Activated T-helper 2 cell treated with anti-CD3 and anti-CD28 coated beads, Interferon-gamma antibody, Interleukin-2, Interleukin-4, amounts not matched to agents 10 μg/mL and 5 μg/mL and 100 μg/mL, durations not matched to agents 14 hours and 24 hours and 36 hours (primary cell): ENCODE measurements at places on chromosomes 1 and 21.

DNA sequence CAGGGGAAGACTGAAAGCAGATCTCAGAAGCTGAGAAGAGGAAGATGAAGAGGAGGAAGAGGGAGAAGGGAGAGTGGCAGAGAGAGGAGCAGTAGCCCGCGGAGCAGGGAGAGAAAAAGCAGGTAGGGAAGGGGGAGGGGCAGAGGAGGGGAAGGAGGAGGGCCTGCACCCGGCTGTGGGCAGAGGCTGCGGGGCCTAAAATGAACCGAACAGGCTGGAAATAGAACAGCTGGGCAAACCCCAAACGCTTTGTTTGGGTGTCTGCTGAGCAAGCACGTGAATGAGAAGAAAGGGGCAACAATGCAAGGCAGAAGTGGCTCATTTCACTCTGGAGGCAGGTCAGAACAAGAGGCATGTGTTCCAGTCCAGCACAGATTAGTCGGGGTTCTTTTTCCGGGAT is 33.5 kb downstream of the KCNC4 start:
- DNase-seq: no peak

- DNase-seq: no peak
These were observed 181.9 kb downstream of the ZSCAN20 start for GRCh38 chr1:33654267-33654834.

GRCh38 chr1:74038042-74038441 is 159.9 kb downstream of the LRRIQ3 start:
- DNase-seq: no peak

DNA sequence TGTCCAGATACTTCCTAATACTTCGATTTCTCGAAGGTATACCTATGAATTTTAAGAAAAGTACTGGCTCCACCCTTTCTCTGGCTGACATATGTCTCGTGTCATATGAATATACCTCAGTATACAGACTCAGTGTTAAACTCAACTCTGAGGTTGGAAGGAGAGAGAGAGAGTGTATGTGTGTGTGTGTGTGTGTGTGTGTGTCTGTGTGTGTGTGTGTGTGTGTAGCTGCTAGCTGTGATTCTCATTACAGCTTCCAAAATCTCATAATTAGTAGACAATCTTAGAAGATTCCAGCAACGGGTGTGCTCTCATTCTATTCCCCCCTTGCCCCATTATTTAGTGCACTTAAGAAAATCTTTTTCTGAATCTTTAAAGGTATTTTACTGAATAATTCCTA is 380.3 kb upstream of the B3GALT2 start:
- no peak for DNase-seq

GRCh38 chr1:228839656-228840055 is 104.4 kb downstream of the RHOU start:
- no peak for DNase-seq

DNA sequence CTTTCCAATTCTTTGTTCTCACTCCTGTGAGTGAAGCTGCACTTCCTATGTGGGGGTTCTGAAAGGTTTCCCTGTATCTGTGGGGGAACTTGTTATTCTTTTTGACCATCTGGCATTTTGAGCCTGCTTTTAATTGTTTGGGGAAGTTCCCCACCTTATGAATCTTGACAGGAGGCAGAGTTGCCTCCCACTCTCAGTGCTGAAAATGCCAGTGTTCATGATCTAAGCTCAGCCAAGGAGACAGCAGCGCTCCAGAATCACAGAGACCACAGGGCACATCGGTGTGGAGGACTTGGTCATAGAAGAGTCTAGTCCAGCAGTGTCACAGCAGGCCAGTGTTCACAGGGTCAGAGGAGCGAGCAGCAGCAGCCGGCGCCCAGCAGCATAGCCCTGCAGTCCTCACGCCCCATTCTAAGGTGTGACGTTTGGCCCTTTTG is 63.8 kb upstream of the PRDX6 start:
- DNase-seq: no peak

DNA sequence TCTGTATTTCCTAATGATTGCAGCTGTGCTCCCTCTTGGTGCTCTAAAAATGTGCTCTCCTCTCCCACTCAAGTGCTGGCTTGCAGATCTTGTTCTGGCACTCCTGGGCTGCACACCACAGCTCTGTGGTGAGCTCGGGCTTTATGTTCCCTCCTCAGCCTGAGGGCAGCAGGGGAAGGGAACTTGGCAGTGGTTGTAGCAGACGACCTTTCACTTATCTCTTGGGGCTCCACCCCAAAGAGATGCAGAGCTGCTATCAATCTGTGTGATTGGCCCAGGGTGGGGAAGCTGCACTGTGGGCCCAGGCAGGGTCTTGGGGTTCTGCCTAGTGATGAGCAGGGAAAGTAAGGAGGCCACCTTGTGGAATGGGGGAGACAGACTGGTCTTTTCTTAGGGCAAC is 143.5 kb upstream of the GORAB start:
- no peak for DNase-seq

- DNase-seq: no peak
These were observed 166.1 kb downstream of the RERE start for GRCh38 chr1:8651236-8651890.

DNA sequence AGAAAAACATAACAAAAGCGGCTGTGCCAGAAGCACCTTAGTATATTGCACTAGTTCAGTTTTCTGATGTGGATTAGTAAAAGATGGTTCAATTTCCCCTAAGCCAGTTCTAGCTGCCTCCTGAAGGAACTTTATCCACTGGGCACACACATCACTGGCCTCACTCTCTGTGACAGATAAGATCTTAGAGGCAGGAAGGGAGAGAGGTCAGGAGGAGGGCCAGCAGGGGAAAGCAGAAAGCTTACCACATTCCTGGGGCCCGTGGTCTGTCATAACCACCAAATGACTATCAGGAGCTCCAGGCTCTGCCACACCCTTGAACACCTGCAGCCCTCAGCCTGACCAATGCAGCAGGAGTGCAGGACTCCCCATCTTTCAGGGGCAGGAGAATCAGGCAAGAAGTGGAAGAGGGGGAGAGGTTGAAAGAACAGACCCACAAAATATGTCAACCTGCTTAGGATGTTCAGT is 37.8 kb downstream of the LRRC71 start:
- no peak for DNase-seq

- DNase-seq: no peak
These were observed 11.0 kb downstream of the CNTN2 start for GRCh38 chr1:205054013-205054412.

- no peak for DNase-seq
These were observed 37.1 kb downstream of the ATF6 start for GRCh38 chr1:161803181-161803580.

- DNase-seq: no peak
These were observed 122.2 kb downstream of the NAV1 start for GRCh38 chr1:201660931-201661822.

- no peak for DNase-seq
These were observed 80.5 kb downstream of the PDE9A start for GRCh38 chr21:42733874-42734273.

DNA sequence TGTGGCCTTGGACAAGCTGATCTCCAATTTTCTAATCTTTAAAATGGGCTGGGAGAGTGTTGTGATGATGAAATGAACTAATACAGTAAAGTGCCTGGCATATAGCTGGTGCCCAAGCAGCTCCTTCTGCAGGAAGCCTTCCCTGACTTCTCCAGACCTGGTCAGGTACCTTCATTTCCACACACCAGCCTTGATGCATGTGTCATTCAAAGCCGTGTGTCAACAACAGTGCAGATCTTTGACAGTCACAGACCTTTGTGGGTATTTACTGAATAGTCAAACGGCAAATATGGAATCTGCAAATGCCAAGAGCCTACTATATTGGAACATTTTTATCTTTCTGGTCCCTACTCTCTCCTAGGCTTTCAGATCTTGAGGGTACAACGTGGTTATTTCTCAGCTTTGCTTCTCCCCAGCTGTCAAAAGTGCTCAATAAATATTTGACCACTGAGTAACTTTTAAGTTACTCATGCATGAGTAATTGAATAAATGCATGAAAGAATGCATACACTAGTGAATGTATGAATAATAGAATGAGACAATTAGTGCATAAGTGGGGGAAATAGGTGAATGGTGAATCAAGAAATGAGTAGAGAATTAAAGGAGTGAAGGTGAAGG is 75.4 kb downstream of the MDM4 start:
- DNase-seq: no peak

GRCh38 chr1:192485692-192486436 is 89.7 kb upstream of the RGS1 start:
- no peak for DNase-seq

- no peak for DNase-seq
These were observed 12.5 kb downstream of the DMAP1 start for GRCh38 chr1:44225761-44226160.

DNA sequence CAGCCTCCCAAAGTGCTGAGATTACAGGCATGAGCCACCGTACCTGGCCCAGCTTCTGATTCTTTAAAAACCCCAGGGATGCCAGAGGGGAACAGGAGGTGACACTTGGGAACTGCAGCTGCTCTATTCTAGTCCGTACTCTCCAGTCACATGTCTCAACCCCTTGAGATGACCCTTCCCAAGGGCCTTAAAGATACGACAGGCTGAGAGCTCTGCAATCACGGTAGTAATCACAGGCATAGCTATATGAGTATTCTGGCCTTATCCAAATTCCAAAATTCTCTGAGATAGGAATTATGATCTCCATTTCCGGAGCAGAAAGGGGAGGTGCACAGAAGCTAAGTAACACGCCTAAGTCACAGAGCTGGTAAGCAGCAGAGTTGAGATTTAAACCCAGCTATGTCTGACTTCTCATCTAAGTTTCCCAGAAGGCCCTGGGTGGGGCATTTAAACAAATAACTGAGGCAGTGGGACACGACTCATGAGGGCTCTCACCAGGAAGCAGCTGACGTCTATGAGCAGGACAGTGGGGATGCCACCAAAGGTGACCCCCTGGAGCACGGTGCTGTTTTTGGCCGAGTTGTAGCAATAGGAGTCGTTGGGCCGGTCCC is 5.2 kb downstream of the TMEM63A start:
- no peak for DNase-seq

DNA sequence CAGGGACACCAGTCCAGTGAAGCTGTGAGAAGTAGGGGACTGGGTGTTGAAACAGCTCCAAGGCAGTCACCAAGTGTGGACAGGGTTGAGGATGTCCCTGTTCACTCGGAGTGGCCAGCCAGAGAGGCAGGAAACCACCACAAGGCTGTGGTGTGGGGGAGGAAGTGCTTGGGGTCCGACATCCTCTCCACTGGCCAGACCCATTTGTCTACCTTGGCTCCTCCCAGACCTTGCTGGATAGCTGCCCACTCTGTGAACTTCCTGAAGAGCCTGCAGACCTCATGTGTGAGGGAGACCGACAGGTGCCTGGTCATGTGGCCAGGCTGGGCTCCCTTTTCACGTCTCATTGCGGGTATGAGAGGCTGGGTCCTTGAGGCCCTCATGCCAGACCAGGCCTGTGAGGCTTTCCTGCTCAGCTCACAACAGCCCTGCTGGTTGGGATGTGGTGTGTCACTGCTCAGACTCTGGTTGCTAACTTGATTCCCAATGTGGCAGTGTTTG is 21.8 kb downstream of the CYP4B1 start:
- DNase-seq: no peak

DNA sequence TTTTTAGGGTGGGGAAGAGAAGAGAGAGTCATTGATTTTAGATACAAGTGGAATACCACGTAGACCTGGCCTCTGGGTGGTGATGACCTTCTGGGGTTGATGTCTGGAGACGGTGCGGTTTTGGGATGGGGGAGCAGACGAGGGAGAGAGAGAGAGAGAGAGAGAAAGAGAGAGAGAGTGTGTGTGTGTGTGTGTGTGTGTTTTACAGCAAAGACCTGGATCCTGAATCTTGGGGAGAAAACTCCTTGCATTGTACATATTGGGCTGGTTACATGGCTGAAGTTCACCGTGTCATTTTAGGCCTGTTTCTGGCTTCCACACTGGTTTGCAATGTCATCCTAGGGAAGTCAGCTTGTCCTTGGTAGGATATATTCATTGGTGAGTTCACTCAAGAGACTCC is 89.0 kb downstream of the GALNT2 start:
- no peak for DNase-seq

GRCh38 chr1:174023440-174023839 is 1.3 kb upstream of the RC3H1 start:
- DNase-seq: no peak

DNA sequence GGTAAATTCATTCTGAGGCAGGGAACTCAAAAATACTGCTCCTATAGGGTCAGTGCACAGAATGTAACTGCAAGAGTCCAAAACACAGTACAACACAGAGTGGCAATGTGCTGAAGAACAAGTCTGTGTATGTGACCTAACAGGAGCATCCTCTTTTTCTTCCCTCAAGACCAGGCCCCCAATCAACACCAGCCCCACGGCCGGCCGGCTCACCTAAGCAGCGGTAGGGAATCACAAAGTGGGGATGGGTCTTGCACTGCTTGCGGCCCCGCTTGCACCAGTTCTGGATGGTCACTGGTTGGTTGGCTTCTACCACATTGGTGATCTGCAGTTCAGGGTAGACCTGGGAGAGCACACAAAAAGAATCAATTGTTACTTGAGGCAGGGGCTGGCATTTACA is 80.8 kb downstream of the APP start:
- DNase-seq: no peak

GRCh38 chr1:197838836-197839235 is 63.6 kb upstream of the DENND1B start:
- DNase-seq: no peak

DNA sequence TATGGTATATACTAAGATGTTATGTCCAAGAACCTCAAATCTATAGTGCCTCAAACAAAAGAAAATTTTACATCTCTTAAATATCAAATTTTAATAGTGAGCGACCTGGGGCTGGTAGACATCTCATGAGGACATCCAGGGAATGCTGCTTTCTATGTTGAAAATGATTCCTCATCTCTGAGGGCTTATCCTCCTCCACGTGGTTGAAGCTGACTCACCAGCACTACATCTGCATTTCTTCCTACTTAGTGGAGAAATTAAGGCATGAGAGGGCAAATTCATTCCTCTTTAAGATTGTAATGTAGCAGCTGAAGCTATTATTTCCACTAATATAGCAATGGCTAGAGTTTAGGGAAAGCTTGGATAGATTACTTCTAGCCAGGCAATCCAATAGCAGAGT is 529.5 kb downstream of the COL11A1 start:
- DNase-seq: no peak

DNA sequence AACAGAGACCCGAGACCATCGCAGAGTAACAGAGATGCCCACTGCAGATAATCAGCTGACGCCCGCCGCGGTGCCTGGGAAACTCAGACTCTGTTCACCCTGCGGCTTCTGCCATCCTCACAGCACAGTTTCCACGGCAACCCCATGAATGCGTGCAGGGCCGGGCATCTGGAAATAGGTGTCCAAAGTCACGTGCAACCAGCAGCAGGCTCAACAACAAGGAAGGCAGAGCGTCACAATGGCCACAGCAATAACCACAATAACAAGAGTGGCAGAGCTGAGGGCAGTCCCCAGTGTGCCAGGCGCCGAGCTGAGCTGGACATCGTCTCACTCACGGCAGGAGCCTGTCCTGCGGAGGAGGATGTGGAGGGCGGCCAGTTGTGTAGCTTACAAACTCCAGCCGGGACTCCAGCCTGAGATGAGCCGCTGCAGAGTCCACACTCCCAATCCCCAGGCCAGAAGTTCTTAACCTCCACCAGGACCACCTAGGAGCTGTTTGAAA is 102.0 kb downstream of the CRYAA start:
- DNase-seq: no peak

- no peak for DNase-seq
These were observed 393.0 kb upstream of the PLXNA2 start for GRCh38 chr1:208637181-208637580.

GRCh38 chr1:241331328-241332036 is 25.5 kb downstream of the RGS7 start:
- DNase-seq: no peak

- DNase-seq: no peak
These were observed 206.8 kb downstream of the SLC45A1 start for GRCh38 chr1:8524627-8525157.
